ENCODE measurements at places on chromosomes 5 and 9.

GRCh38 chr9:27150746-27151406 lies 41.9 kb downstream of the TEK start:
- DNase-seq: no peak

GRCh38 chr9:97907046-97907445 lies 15.3 kb downstream of the TRMO start:
- DNase-seq: peak; percentile 16

- DNase-seq: peak; percentile 65
Observed at GRCh38 chr9:7935681-7936080, 136.1 kb upstream of the DMAC1 start.

DNA sequence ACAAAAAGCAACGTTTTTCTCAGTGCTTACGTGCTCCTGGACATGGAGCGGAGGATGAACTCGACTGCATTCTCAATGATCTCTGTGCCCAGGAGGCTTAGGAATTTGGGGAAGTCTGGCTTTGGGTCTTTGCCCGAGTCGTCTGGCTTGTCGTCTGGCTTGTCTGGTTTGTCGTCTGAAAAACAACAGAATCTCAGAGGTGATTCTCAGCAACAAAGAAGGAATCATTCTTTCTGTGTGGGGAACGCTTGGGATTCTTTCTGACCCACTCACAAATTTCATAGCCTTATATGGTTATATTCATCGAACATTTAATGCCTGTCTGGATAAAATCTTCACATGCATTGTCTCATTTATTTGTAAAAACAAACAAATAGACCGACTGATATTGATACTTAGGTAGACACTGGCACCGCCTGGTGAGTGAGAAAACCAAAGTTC lies 4.7 kb downstream of the C5orf46 start:
- no peak for DNase-seq

DNA sequence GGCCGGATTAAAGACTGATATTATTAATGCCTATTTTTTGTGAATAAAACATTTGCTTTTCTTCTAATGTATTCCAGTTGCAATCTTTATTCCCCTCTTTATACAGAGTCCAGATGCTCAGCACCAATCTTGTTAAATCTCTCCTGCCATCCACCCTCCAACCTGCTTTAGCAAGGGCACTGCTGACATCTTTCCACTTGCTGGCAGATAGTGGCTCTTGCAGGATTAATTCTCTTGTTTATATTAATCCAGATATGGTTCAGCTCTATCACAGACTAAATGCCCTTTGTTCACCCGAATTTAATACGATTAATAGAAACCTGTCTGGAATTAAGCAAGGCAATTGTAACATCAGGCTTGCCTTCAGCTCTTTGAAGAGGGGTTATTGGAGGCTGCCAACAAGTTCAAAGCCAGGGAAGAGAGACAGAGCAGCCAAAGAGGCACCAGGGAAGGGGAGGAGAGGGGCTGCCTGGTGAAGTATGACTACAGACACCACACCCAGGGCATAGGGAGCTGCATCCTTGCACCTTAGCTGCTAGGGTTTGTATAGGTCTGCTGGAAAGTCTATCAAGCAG lies 236.2 kb downstream of the SAXO1 start:
- no peak for DNase-seq

DNA sequence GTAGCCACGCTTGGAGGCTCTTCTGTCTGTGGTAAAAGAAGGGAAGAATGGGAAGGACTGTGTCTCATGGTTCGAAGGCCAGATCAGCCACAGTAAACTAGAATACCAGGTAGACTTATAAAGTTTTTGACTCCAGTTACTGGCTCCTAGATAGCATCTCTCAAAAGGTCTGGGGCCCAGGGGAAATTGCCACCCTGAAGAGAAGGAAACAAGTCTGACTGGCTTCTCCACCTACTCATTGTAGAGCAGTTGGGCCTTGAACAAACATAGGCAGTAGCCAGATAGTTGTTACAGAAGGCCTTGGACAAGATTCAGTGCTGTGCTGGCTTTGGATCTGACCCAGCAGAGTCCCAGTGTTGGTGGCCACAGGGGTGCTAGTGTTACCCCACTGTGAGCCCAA lies 890.4 kb downstream of the EFNA5 start:
- DNase-seq: no peak

DNA sequence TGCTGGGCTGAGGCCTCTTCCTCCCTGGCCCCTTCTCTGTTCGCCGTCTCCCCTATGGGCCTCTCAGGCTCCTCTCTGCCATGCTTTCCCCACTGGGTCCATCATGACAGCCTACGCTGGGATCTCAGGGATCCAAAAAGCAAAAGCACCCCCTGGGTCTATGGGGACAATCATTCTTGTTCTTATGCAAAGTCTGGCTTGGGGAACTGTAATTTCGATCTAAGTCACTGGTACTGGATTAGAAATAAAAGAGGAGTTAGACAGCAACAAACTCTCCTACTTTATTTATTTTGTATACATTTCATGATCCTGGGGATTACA lies 86.6 kb downstream of the SLC38A9 start:
- DNase-seq: no peak

GRCh38 chr5:74623748-74624408 lies 16.6 kb downstream of the ENC1 start:
- DNase-seq: no peak

GRCh38 chr9:75858497-75859092 lies 31.9 kb upstream of the PCSK5 start:
- DNase-seq: no peak

DNA sequence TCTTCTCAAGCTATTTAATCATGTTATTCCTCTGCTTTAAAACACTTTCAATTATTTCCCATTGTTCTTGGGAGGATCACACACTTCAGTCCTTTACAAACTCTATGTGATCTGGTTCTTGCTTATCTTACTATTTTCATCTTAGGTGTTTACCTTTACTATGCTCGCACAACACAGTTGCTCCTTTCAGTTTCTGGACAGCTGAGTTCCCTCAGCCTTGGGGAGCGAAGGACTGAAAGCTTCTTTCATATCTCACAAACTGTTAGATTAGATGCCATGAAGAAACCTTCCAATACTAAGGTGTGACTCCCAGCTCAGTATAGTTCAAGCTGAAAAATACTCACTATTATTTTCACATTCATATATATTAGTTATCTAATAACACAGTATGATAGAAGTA lies 117.9 kb downstream of the CDC42SE2 start:
- peak; percentile 62 for DNase-seq

- DNase-seq: no peak
Observed at GRCh38 chr5:90307322-90307721, 102.2 kb downstream of the CETN3 start.

DNA sequence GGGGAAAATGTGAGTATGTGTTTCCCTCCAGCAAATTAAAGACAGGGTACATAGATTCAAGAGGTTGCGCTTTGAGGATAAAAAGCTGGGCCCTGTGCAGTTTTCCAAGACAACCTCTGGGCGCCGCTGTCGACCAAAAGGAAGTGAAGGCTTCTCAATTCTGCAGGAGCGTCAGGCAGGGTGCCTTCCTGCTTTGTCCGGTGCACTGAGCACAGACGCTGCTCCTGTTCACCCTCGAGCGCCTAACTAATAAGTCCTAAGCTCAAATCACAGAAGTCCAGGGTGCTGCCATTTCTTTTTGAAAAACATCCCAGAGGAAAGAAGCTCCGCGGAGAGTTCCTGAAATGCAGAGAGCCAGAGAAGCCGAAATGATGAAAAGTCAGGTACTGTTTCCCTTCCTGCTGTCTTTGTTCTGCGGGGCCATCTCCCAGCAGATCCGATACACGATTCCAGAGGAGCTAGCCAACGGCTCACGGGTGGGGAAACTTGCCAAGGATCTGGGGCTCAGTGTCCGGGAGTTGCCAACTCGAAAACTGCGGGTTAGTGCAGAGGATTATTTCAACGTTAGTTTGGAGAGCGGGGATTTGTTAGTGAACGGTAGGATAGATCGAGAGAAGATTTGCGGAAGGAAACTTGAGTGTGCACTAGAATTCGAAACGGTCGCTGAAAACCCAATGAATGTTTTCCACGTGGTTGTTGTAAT lies at the start of gene PCDHGB1:
Gene PCDHGB1 (plus strand): TSS at position 183 of the 703 bp plus-strand sequence. CDS start 162 bp downstream, at position 345.
- DNase-seq: no peak

All from T-helper 2 cell (primary cell).